ENCODE measurements at places on chromosomes 13 and 19.

DNA sequence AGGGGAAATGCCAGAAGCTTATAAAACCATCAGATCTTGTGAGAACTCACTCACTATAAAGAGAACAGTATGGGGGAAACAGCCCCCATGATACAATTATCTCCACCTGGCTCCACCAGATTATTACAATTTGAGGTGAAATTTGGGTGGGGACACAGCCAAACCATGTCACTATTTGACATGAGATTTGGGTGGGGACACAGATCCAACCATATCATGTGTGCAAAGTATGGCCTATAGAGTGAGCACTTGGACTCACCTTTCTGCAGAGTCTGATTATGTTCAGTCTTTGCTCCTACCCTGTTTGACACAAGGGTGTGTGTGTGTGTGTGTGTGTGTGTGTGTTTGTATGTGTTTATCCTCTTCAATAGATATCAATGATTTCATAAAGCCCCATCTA is 287.5 kb downstream of the ZNF536 start:
- DNase-seq: no peak

- no peak for DNase-seq
Measured at GRCh38 chr13:66795636-66796035, 434.5 kb downstream of the PCDH9 start.

GRCh38 chr13:66048888-66049287 is 1181.2 kb downstream of the PCDH9 start:
- no peak for DNase-seq

GRCh38 chr13:44471686-44472085 is 98.1 kb downstream of the SERP2 start:
- DNase-seq: no peak

GRCh38 chr13:44331912-44332851 is 41.4 kb upstream of the SERP2 start:
- DNase-seq: no peak

DNA sequence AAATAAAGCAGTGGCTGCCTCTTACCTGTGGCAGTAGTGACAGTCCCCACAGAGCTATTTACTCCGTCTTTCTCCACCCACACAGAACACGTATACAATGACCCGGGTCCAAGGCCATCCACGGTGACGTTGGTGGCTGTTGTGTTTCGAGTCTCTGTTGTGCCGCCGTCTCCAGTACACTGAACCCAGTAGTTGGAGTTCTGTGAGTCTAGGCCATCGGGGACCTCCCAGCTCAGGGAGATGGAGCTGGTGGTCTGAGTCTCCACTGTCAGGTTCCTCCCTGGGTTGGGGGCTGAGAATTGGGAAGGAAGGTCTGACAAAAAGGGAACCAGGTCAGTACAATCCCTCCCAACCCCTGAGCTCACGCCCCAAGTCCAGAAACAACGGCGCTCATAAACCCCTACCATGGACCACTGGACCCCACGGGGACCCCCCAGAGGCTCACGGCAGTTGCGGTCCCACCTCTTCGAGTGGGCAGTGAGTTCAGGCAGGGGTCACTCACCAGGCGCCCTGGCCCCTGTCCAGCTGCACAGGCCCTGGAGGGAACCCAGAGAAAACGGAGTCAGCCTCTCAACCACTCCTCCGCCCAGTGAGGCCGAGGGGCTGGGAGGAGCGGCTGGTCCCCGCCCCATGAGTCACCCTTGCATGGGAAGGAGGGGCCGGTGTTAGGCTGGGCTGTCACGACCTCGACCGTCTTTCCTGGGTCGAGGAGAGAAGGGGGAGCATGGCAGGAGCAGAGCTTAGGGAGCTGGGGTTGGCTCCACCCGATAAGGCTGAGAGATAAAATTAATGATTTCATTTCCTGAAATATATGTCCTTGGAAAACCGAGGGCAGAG is 2.4 kb downstream of the PTPRH start:
- DNase-seq: peak; percentile 16

DNA sequence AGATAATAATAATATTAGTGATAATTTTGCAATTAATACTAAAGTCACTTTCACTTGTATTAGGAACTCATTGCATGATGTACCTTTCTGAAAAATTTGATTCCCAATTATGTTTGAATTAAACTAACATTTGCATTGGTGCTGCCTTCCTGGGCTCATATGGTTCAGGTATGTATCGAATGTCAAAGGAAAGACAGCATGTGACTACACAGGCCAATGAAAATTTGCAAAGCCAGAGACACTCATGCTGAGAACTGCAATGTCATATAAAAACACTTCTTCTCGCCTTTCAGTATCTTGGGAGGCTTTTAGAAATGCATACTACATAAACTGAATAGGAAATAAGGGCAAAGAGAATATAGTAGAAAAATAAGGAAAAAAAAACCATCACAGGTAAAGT is 44.3 kb downstream of the RAP2A start:
- DNase-seq: no peak

DNA sequence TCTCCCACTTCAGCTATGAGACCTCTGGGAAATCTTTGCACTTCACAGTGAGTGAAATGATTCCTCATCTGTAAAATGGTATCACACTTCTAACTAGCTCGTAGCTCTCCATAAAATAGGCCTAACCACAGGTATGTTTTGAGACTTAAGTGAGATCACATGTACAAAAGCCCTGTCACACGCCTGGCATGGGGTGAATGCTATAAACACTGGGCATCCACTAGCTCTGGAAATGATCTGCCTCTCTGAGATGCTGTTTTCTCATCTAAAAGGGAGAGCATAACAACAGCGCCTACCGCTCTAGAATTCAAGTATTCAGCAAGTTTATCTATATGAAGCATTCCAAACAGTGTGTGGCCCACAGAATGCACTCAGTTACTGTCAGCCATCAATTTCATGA is 2.2 kb downstream of the AKT2 start:
- DNase-seq: no peak

Measured in bone marrow (tissue), 2 donors.